Activated CD8-positive, alpha-beta memory T cell treated with anti-CD3 and anti-CD28 coated beads for 36 hours (primary cell): ENCODE measurements at places on chromosomes 11 and 22. TPM values are rescaled to one million over a fixed set of nuclear protein-coding genes. Genes with fewer than 3 reads are reported as not detected.

Gene MUC5AC
- not detected for total RNA-seq

Gene LRRC32
- 5.4 TPM for total RNA-seq

Gene SERHL2
- total RNA-seq = 1.3 TPM

Gene NOX4
- total RNA-seq = not detected

Gene RCOR2
- 0.48 TPM for total RNA-seq

Gene FAT3
- total RNA-seq = not detected

Gene C11orf87
- total RNA-seq = not detected

Gene C2CD3
- total RNA-seq = 34.3 TPM

Gene CALCA
- total RNA-seq = not detected

Gene OR4D5
- total RNA-seq = not detected

Gene DTX4
- 0.08 TPM for total RNA-seq
